ENCODE measurements at places on chromosomes 7 and 10.

DNA sequence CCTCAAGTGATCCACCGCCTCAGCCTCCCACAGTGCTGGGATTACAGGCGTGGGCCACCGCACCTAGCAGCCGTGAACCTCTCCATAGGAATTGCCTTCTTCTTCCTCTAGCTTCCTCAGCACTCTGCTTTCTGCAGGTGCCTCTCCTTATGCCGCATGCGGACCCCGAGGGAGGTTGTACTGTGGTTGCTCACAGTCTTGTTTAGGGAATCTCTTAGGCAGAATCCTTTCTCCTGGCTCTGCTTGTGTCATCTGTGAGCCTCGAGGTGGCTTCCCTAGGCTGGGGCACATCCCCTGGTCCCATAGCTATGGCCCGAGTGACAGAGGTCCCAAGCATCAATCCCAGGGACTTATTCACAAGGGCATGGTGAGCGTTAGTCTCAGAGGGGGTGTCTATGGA, 33.2 kb upstream of the GIMAP8 start:
- no peak for DNase-seq

- DNase-seq: no peak
Observed at GRCh38 chr10:15626937-15627336, 92.8 kb downstream of the ITGA8 start.

GRCh38 chr7:142581341-142581740, 167.9 kb upstream of the PRSS1 start:
- no peak for DNase-seq

DNA sequence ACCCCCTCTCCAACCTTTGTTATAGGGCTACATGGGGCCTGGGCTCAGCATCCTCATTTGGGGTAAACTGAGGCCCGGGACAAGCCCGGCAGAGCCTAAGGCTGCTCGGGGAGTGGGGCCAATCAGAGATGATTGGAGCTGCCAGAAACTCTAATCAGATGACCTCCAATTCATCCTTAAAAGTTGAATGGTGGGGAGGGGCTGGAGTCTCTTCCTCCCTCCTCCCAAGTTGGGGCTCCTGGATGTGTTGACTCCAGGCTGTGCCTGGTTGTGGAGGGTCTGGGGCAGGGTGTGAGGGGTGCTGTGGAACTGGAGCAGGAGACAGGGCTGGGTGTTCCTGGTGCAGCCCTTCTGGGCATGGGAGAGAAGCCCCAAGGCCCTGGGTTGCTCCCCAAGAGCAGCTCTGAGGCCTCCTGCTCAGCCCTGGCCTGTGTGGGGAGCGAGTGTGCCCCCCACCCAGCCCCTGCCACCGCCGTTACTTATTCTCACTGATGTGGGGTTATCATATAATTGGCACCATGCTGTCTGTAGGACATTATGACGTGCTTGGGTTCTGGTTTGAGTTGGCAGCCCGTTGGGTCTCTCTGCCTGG, 2.2 kb downstream of the BHLHA15 start:
- no peak for DNase-seq

DNA sequence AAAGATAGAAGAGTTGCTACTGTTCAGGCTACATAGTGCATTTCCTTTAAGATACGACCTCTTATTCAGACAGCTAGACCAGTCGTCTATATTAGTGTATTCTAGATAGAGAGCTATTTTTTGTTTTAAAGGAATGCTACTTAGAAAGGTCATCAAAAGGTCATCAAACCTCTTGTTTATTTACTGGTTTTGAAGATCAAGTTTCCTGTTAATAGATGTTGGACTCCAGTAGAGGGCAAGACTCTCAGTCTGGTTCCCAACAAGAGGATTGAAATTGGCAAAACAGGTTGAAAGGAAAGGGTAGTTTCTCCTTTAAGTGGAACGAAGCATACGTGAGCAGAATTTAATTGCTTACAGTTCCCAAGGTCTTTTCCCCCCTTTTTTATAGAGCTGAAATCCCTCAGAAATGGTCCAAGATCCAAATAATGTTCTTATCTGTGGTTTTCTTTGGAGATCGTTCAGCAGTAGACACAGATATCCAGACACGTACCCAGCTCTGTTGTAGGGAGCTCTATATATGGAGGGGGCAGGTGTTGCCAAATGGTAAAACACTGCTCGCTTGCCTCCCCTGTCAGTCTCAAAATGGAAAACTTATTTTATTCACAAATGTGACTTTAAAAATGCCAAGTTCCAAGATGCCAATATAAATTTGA, 37.2 kb downstream of the BAMBI start:
- no peak for DNase-seq

DNA sequence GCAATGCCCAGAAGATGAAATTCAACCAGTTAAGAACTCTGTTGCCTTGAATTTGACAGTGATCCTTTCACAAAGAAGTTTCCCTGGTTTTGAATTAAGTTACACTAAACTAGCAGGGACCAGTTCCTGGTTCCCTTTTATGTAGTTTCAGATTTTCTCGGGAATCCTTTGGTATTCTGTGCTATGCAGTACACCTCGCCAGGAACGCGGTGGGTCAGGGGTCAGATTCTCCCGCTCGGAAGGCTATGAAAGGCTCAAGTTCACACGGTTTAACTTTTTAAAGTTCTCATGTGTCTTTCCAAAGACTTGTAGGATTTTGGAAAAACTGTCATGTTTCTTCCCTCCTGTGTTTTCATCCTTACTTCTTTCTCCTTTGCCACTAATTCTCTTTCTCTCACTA, 104.7 kb upstream of the PRR15 start:
- no peak for DNase-seq

DNA sequence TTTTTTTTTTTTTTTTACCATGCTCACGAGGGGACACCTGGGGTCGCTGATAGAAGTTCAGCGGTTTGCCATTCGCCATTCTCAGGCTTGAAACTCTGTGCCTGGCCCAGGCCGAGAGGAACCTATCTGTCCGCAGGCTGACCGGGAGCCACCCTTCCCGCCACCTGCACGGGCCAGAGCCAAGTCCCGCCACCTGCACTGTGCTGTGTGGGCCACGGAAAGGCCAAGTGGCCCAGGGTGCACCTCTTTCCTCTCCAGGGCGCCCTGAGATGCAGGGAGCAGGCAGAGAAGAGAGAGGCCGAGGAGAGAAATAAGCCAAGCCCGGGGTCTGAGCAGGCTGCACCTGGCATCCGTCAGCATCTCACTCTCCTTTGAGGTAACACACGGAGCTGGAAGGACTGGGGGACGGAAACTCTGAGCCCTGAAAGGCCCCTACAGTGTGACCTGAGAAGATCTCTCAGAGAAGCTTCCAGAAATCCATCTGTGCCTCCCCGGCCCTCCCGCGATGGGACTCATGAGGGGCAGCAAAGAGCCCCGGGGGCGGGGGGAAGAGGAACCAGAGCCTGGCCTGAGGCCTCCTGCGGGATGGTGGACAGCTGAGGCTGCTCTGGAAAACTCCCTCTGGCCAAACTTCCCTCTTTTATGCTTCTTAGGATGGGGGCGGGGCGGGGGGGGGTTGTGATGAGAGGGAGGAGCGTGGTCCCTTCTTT, 46.6 kb downstream of the PRKAG2 start:
- no peak for DNase-seq

- no peak for DNase-seq
Observed at GRCh38 chr10:72759584-72759983, 67.6 kb downstream of the MCU start.

DNA sequence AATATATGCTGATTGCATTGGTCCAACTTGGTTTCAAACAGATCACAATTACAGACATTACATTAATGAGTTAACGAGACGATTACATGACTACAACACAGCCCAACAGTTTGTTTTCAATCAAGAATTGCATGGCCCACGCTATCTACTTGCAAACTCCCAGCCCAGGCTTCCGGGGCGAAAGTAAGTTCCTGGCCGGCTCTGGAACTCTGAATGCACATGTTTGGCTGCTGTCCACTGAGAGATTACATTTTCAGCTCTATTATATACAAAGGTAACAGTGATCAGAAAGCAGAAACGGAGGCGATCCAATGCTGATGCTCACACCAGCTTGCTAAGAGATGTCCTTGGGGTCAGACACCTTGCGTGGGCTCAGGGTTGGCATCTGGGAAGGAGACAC, 206.3 kb downstream of the FANK1 start:
- no peak for DNase-seq
